ENCODE measurements at places on chromosomes 7 and 10.

DNA sequence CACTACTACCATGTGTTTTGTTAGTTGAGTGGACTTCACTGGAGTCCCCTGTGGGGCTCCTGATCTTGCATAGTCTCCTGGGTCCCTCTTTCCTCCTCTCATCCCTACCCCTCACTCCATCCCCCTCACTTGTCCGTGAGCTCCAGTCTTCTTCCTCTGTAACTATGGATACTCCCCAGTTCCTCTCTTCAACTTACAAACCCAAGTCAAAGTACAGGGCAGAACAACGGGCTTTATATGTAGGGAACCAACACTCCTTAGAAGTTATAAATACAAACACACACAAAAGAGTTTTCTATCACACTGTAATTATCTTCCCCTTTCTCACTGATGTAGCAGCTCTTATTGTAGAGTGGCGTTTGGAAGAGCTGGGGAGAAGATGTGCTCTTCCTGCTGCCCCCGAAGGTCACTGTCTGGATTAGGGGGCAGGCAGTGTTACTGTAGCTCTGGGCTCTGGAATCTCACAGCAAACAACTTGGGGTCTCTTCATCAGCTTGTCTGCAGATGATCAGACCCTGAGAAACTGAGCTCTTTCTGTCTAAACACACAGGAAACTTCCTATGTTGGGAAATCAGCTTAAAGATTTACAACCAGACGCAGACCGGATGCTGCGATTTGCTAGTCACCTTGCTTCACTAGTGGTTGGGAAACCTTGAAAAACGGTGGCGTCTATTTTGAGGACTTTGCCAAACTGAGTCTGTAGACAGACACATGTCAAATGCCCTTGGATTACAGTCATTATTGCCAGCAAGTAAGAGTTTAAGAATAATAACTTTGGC lies 13.6 kb downstream of the SNX10 start:
- no peak for DNase-seq

DNA sequence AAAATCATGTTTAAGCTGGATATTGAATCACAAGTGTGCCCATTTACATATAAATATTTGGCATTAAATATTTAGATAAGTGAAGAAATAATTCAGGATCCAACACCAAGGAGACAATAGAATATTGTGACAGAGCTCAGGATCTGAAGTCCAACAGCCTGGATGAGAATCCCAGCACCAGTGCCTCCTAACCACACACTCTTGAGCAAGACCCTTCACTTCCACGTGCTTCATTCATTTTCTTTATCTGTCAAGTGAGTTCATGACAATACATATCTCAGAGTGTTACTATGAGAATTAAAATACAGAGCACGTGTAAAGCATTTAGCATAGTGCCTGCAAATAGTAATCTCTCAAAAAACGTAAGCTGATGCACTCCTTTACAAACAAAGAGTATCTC lies 78.4 kb upstream of the IKZF1 start:
- DNase-seq, result no peak

GRCh38 chr10:114094795-114095194 lies 51.1 kb downstream of the ADRB1 start:
- DNase-seq, result no peak

GRCh38 chr10:124381011-124381611 lies 37.6 kb downstream of the OAT start:
- no peak for DNase-seq

DNA sequence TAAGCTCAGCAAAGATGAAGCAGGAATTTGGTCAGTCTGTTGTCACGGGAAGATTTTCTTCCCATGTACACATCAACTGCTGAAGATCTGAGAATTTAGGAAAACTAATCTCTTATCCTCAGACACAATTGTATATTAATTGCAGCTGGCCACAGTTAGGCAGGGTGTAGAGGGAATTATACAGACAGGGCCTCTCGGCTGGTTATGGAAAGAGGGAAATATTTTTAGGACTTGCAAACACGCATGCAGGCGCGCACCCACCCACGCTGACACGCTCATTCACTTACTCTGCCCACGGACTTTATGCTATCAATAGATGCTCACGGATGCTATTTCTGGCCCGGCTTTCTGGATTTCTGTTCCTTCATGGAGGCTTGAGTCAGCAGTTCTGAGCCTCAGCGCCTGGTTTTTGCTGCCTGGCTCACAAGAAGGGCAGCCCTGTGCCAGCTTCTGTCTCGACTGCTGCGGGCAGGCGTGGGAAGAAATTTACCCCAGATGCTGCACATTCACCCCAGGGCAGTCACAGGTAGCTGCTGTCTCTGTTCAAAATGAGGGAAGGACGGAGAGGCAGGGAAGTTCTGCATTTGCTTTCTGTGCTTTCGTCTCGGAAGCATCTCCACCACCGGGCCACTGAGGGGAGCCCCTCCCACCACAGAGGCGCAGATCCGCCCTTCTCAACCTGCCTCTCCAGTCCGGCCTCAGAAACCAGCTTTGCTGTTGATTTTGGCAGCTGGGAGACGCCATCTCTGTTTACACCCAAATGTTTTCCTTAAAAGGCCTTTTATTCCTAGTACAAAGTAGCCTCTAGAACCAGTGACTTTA lies 116.3 kb upstream of the BTBD16 start:
- no peak for DNase-seq

- no peak for DNase-seq
Measured at GRCh38 chr7:30411897-30412296, 66.7 kb downstream of the NOD1 start.

DNA sequence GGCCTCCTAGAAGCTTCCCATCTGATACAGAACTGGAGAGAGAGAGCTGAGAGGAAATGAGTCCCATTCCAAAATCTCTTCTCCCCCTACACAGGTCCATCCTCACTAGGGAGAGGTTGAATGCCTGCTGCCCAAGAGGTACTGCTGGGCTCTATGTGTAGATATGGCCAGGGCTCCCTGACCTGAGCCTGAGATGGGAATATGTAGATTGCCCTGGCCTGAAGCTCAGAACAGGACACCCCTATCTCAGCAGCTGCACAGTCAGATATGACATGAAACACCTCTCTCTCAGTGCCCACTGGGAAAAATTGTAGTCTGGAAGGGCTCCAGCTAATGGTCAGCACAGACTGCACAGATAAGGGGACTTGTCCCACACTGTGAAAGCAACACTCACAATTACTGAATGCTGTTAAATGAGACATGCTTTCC lies 3.1 kb upstream of the IFIT1B start:
- no peak for DNase-seq
